SK-N-DZ (cell line): ENCODE measurements at places on chromosomes 2 and 18.

DNA sequence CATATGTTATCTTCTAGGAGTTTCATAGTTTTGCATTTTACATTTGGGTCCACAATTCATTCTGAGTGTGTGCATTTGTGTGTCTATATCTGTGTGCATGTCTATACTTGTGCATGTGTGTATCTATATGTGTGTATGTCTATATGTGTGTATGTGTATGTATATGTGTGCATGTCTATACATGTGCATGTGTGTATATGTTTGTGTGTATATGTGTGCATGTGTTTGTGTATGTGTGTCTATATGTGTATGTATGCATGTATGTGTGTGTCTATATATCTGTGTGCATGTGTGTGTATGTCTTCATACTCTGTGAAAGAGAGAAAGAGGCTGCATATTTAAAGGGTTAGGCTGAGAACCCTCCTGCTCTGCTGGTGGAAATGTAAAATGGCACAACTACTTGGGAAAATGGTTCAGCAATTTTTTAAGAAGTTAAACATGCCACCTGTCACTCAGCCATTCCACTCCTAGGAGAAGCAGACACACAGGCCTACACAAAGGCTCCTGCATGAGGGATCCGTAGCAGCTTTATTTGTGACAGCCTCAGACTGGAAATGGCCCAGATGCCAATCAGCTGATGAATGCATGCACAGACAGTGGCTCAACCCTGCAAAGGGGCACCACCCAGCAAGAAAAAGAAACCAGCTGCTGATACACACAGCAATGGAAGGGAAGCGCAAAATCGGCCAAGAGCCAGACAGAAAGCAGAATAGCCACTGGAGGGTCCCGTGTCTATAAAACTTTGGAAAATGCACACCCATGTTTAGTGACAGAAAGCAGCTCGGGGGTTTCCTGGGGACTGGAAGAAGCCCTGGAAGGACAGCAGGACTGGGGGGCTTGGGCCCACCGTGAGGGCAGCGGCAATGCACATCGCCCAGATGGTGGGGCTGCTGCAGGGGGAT, 146.8 kb downstream of the SEPTIN10 start:
- no peak for DNase-seq

- no peak for DNase-seq
Observed at GRCh38 chr2:83674050-83674449, 785.0 kb downstream of the SUCLG1 start.

- DNase-seq = no peak
Observed at GRCh38 chr2:19848952-19849351, 52.8 kb downstream of the TTC32 start.

DNA sequence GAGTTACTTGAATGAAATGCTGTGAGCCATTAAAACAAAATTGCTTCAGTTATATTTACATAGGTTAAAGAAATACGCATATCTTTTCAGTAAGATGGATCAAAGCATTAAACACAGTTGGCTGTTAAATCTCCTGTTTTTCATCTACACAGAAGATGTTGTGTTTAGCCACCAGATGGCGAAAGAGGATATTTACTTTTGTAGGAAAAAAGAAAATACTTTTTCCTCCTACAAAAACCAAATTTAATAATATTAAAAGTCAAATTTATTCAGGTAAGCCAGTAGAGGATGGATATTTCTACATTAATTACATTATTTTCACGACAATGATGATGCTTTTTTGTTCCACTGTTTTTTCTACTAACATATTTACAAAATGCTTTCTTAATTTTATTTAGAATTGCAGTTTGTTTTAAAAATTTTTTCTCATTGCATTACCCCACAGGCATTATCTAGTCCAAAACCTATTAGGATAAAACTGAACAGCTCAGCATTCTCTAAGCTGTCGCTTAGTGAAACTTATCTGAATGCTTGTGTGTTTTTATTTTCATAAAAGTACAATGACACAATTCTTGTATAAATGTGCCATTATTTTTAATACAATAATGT, 173.7 kb downstream of the ASXL3 start:
- no peak for DNase-seq

DNA sequence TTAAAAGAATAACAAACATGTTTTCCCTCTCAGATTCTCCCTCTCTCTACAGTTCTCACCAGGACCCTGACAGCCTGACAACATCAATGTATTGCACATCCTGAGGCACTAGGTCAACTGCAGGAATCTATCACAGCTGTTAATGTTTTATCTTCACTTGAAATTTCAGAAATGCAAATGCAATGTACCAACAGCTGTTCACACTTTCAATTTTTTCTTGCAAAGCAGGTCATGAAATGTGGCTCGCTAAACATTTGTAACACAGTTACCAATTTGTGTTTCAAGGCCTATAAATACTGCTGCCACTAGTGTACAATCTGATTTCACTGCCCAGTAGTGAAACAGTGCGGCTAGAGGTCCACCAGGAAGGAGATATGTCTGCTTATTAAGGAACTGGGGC, 147.8 kb downstream of the EXOC6B start:
- DNase-seq = no peak

- DNase-seq = no peak
Observed at GRCh38 chr2:23516520-23517256, 131.7 kb downstream of the KLHL29 start.

GRCh38 chr2:73897240-73897583, 4.4 kb downstream of the ACTG2 start:
- DNase-seq = no peak

GRCh38 chr2:211061612-211062296, 505.4 kb downstream of the CPS1 start:
- DNase-seq = no peak

GRCh38 chr2:232761301-232761907, 15.0 kb downstream of the KCNJ13 start:
- peak; percentile 6 for DNase-seq

- no peak for DNase-seq
Observed at GRCh38 chr18:46402396-46402795, 254.6 kb downstream of the LOXHD1 start.

DNA sequence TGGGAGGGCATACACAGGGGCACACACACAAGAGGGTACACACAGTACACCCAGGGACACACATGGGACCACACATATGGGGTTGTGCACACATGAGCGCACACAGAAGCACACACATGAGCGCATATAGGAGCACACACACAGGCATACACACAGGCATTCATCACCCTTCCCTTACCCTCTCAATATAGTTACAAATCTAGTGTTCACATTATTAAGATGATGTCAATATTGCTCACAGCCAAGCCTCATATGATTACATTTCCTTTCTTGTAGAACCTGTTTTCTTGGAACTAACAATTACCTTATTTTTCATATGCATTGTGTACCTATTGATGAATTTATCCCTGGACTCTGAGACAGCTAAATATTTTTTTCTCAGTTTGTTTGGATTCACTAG, 156.7 kb downstream of the FHOD3 start:
- DNase-seq = no peak

- DNase-seq = no peak
Observed at GRCh38 chr2:170821531-170822289, 5.0 kb downstream of the GAD1 start.

- DNase-seq = no peak
Observed at GRCh38 chr18:48038636-48039035, 108.2 kb upstream of the SMAD2 start.

- DNase-seq = no peak
Observed at GRCh38 chr2:219562049-219563020, 9.0 kb downstream of the OBSL1 start.

- DNase-seq = no peak
Observed at GRCh38 chr2:160651416-160652200, 158.0 kb upstream of the RBMS1 start.

- no peak for DNase-seq
Observed at GRCh38 chr2:108904680-108905079, 84.3 kb downstream of the EDAR start.

DNA sequence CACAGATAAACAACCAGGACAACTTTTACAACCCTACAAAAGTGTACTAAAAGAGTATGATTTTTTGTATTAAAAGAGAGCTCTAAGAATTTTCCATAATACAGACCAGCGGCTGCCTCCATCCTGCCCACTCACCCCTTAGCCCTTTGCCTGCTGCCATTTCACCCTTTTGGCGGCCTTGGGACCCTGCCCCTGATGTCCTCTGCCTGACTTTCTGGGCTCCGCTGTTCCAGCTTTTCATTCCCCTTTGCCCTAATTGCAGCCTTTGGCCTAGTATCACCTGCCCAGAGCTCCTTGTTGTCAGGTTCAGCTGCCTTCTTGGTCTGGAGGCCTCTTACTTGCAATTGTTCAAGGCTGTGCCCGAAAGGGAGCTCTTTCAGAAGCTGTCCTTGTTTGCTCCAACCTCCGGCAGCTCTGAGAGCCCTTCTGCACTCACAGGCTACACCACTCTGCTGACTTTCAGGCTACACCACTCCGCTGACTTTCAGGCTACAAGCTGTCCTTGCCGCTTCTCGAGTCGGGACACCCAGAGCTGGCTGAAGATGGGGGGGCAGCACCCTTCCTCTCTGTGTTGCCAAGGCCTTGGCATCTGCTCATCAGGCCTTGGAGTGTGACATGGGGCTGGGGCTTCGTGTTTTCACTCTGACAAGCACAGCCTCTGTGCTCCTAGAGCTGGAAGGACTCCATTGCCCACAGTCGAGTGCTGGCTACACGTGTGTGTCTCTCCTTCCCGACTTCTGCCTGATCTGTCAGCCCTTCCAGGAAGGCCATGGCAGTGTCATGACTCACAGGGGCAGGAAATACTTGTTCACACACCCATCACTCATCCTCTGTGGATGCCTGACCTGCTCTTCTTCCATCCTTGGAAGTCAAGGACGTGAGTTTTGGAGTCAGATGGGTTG, 43.1 kb upstream of the HDAC4 start:
- no peak for DNase-seq

- no peak for DNase-seq
Observed at GRCh38 chr2:118936306-118936705, 5.7 kb upstream of the MARCO start.

DNA sequence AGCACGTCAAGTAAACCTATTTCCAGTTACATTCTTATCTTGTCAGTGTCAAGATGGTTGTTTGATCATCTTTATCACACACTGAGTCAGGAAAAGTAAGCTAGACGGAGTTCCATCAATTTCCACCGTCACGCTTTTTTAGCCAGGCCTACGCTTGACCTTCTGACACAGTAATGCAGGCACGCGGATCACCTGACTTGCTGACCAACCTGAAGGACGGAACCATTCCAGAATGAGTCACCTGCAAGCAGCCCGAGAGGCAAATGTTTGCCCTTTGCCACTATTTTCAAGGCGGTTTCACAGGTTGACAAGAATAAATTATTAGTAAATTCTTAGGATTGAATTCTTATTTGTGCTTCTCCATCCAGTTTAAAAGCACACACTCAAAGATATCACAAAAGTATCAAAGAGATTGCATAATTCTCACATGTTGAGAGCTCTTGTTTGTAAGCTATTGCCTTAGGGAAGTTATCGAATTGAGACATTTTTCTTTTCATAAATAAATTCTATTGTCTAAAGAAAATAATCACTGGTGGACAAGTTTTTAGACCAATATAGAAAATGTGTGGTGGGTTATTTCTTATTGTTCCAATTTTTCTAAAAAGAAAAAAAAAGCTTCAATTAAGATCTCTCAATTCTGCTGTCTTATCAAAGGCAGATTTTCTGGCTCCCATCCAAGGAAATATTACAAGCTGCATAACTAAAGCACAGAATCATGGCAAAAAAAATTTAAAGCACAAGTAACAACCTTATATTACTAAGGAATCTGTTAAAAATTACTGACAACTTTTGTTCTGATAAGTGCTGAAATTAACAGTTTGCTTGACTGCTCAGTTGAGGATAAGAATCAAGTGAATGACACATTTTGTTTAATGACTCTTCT, 31.9 kb downstream of the UXS1 start:
- DNase-seq = no peak

DNA sequence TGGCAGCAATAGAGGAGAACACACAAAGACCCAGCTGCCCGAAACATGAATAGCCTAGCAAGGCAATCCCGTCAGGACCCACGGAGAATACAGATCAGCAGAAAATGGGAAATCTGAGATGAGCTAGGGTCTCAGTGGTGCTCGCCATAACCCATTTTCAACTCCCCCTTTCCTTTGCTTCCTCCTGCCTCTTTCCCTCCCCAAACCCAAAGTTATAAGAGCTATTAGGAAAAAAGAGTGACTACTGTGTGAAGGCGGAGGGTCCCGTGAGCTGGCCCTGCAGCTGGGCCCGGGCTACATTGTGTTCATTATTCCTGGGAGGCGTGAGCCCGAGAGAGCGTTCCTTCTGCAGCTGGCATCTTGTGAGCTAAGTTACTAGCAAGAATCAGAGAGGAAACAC, 118.4 kb downstream of the PID1 start:
- no peak for DNase-seq

GRCh38 chr2:55357927-55358326, 61.7 kb downstream of the CCDC88A start:
- DNase-seq = no peak

DNA sequence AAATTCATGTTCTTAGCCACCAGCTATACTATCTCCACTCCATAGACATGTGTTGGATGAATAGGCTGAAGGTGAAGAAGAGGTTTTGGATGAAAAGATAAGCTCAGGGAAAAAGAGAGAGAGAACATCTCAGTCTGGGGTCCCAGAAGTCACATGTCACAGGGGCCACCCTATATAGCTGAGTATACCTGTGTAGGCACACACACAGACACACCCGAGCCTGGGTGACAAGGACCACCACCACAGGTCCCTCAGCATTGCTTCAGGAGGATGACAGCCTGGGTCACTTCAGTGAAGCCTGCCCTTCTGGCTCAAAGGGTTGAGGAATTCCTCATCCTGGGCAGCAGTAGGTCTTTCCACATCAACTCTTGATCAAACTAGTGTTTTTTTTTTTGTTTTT, 56.2 kb downstream of the POLR1A start:
- DNase-seq = no peak

DNA sequence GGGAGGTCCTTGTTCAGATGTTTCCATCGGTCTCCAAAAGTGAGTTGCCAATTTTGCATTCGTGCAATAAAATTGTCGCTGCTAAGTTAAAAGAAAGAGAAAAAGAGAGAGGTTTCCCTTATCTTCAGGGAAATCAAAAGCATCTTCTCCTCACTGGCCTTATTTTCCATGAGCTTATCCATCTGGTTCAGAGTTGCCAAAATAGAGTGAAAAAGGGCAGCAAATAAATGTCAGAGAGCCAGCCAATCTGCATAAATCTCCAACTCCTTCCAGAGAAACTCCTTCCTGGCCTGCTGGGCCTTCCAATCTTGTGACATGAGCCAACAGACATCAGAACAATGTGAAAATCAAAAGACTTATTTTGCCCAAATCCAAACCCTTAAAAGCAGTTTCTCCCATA, 28.4 kb downstream of the PAX3 start:
- DNase-seq = no peak

- DNase-seq = peak; percentile 66
Observed at GRCh38 chr2:101341901-101342624, 33.6 kb upstream of the RNF149 start.

DNA sequence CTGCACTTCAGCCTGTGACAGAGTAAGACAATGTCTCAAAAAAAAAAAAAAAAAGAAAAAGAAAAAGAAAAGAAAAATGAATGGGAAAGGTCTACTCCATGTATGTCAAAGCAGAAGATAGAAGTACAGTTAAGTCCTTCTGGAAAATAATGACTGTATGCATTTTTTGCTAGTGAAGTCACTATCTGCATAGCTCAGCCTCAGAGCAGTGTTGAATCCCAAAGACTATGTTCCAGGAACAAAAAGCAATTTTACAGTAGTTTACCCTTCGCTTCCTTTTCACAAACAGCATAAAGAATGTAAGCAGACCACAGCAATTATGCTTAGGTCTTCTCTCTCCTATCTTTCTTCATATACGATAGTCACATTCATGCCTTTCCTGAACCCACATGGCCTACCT, 497.4 kb downstream of the CMPK2 start:
- no peak for DNase-seq
